Hippocampal formation (tissue), 2 donors: ENCODE measurements at places on chromosomes 13 and 19.

DNA sequence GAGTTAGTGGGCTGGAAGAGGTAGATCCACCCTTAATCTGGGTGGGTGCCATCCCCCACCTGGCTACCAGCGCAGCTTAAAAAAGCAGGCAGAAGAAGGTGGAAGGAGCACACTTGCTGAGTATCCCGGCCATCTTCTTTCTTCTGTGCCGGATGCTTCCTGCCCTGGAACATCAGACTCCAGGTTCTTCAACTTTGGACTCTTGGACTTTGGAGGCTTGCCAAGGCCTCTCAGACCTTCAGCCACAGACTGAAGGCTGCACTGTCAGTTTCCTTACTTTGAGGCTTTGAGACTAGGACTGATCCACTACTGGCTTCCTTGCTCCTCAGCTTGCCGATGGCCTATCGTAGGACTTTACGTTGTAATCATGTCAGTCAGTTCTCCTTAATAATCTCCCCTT, 127.6 kb upstream of the GPC6 start:
- no peak for DNase-seq

- no peak for DNase-seq
Observed at GRCh38 chr13:28741084-28741491, 22.3 kb upstream of the SLC46A3 start.

GRCh38 chr13:95642028-95642621, 2.4 kb downstream of the DZIP1 start:
- no peak for DNase-seq

- DNase-seq: peak; percentile 12
Observed at GRCh38 chr13:100883453-100883852, 208.9 kb upstream of the TMTC4 start.

GRCh38 chr19:3610745-3611717, 4.4 kb upstream of the TBXA2R start:
- DNase-seq: no peak

DNA sequence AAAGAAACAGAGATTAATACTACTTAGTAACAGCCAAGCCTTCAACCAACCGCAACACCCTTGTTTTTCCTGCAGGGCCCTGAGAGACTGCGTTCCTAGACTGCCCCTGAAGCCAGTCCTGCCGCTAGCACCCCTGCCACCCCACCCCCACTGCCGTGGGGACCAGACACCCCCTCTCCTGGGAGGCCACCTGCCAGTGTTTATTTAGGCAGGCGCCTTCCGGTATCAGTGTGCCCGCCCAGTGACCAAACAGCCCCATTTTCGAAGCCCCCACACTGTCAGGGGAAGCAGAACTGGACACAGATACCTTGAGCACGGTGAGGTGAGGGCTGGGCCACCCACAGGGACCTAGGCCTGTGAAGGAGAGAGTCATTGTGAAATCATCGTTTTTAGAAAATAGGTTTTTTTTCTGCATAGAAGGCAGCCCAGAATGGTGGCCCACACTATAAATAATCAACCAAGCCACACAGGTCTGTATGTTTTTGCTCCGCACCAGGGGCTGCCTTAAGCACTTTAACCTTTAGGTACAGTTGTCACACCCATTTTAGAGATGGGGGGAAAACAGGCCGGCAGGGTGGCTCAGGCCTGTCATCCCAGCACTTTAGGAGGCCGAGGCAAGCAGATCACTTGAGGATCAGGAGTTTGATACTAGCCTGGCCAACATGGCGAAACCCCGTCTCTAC, 3.5 kb upstream of the TLE5 start:
- DNase-seq: no peak

GRCh38 chr13:111292710-111293485, 27.5 kb upstream of the TEX29 start:
- no peak for DNase-seq

DNA sequence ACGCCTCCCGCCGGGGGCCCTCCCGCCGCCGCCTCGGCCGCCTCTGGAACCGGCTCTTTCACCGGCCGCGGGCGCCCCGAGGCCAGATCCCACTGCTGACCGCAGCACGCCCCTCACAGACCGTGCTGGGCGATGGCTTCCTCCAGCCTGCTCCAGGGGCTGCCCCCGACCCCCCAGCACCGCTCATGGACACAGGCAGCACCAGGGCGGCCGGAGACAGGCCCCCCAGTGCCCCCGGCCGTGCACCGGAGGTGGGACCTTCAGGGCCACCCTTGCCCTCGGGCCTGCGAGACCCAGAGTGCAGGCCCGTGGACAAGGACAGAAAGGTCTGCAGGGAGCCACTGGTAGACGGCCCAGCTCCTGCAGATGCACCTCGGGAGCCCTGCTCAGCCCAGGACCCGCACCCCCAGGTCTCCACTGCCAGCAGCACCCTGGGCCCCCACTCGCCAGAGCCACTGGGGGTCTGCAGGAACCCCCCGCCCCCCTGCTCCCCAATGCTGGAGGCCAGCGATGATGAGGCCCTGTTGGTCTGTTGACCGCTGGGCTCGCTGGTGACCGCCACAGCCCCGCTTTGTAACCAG, 13.0 kb downstream of the LRP3 start:
- DNase-seq: no peak

GRCh38 chr19:1109032-1109551, 5.3 kb downstream of the GPX4 start:
- DNase-seq: no peak

DNA sequence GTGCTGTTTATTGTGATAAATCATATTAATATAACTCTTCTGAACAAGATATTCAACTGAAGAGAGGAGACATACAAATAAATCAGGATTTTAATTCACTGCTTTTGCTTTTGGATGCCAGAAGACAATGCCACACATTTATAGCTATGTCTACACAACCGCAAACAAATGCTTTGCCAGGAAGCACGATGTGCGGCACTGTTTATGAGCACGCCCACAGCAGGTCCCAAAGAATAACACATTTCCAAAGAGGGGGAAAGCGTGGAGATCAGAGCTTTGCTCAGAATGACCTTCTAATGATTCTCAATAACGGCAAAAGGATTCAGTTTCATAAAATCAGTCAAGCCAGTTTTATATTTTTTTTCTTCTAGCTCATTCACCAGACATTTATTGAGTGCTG, 16.7 kb downstream of the FAM216B start:
- DNase-seq: no peak

GRCh38 chr13:32116210-32116609, 84.6 kb downstream of the FRY start:
- DNase-seq: no peak

- DNase-seq: no peak
Observed at GRCh38 chr19:40216013-40216776, 2.0 kb downstream of the TTC9B start.

- no peak for DNase-seq
Observed at GRCh38 chr19:35796645-35797542, 15.8 kb downstream of the PRODH2 start.

GRCh38 chr13:102580552-102581169, 16.1 kb upstream of the TPP2 start:
- DNase-seq: peak; percentile 72

DNA sequence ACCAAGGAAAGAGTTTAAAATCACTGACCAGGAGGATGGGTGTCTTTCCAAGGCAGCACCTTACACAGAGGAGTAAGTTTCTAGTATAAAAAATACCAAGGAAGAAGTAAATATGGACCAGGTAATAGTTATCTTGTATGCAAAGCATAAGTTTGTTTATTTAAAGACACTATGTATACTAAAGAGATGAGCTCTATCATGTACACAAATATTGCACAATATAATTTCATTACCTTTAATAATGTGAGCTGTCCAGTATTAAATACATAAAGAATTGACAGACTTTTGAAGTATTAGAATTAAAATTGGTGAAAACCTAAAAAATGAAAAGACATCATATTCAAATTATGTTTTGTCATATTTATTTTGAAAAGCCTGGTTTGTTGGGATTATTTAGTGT, 322.0 kb upstream of the MIR17HG start:
- no peak for DNase-seq

- no peak for DNase-seq
Observed at GRCh38 chr19:556611-557382, 12.9 kb downstream of the GZMM start.

GRCh38 chr13:91058066-91058465, 289.4 kb upstream of the MIR17HG start:
- no peak for DNase-seq

DNA sequence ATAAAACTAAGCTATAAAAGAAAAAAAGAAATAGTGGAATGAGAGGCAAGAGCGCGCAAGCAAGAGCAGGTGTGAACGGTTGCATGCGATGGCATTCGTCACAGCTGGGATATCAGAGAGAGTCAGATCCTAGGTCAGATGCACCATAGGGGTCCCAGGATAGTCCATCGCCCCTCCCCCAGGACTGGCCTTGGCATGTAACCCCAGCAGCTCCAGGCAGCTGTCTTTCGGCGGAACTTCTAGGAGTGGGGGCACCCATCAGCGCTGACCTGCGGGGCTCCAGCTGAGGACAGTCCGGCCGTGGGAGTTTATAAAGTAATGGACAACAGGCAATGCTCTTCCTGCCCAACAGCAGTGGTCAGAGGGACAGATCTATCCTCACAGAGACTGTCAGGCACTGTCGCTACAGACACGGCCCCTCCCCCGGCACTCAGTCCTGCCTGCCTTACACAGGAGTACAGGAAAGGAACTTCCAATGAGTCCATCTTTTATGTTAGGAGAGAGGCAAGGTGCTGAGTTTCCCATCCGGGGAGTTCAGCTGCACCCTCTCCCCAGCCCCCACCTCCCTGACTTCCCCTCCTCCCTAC, 1.4 kb downstream of the SIAH3 start:
- no peak for DNase-seq

GRCh38 chr13:71303144-71303543, 563.9 kb downstream of the DACH1 start:
- no peak for DNase-seq

- DNase-seq: no peak
Observed at GRCh38 chr19:17481986-17482385, 11.7 kb downstream of the SLC27A1 start.

GRCh38 chr19:4802711-4803110, 11.2 kb downstream of the FEM1A start:
- DNase-seq: no peak

GRCh38 chr19:35143231-35143715, at the start of gene FXYD7:
Gene FXYD7 (plus strand): TSS chr19:35143255. CDS start chr19:35143334, 79 bp downstream.
- no peak for DNase-seq

GRCh38 chr19:8340341-8341096, 2.5 kb downstream of the KANK3 start:
- DNase-seq: no peak

DNA sequence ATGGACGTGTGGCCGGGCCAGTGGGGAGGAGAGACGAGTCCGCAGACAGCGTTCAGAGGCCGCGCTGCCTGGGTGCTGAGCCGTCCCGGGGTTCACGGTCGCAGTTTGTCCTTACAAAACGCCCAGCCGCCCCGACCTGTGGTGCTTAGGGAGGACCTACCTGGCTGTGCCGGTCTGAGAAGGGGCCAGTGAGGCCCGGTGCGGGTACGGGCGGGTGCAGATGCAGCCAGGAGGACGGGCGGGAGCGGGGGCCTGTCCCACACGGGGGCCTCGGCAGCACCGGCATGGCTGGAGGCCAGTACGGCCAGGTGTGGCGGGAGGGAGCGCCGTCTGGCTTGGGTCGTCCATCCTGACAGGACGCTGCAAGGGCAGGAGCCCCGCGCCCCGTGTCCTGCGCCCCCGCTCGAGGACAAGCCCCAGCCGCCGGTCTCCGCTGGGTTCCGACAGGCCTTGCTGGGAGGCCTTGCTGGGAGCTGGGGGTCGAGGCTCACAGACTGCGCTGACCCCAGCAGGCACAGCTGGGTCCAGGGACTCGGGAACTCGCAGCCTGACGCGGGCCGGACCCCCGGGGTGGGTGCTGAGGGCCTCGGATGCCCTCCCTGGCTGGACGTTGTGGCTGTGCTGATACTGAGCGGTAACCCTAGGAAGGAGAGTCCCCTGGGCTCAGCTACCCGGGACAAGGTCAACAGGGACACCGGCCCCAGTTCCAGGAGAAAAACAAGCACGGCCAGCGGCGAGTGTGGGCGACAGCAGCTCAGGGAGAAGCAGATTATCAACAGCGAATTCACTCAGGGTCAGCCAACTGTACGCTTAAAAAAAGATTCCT, 5.3 kb upstream of the PROZ start:
- DNase-seq: no peak

- DNase-seq: peak; percentile 82
Observed at GRCh38 chr19:46975925-46976782, 43.5 kb upstream of the NPAS1 start.

- no peak for DNase-seq
Observed at GRCh38 chr13:25608181-25608580, 236.4 kb downstream of the ATP8A2 start.
